Dermis microvascular lymphatic vessel endothelial cell (primary cell): ENCODE measurements at places on chromosomes 7 and 10.

- DNase-seq: no peak
Observed at GRCh38 chr10:9012312-9012711, 957.8 kb downstream of the GATA3 start.

DNA sequence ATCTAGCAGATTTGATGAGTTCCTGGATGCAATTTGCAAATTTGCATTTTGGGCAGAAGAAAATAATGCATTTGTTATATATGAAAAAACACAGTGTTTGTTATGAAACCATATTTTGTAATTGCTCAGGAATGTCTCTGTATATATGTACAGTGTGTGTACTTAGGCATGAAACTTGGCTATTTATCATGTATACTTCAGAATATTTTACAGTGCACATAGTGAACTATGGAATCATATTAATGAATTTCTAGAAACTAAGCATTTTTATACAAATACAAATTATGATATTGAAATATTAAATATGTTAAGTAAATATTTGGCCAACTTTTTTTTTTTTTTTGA, 107.5 kb downstream of the TWIST1 start:
- no peak for DNase-seq

GRCh38 chr10:56240471-56240870, 120.6 kb downstream of the ZWINT start:
- DNase-seq: no peak

DNA sequence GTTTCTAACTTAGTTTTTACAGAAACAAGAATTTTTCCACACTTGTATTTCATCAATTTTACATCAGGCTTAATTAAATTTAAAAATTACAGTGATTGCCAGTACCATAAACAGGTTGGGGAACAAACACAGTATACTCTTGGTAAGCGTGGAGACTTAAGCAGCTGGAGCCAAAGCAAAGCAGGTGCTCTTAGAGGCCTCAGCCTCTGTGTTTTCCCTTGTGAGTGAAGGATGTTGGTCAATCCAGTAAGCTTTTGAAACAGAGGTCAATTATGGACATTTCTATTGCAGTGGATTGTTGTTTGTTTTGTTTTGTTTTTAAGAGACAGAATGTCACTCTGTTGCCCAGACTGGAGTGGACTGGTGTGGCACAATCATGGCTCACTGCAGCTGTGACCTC, 100.6 kb upstream of the CELF2 start:
- no peak for DNase-seq

DNA sequence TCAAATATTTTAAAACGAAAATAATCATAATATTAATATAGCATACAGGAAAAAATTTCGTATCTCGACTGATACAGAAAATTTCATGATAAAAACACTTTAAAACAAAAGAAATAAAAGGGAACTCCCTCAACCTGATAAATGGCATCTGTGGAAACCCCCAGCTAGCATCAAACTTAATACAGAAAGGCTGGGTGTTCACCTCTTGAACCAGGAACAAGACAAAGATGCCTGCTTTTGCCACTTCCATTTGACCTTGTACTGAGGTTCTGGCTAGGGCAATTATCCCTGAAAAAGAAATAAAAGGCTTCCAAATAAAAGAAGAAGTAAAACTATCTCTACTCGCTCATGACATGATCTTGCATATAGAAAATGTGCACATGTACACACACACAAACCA, 2.5 kb upstream of the ALOX5 start:
- no peak for DNase-seq

GRCh38 chr7:11737723-11738122, 94.3 kb downstream of the THSD7A start:
- no peak for DNase-seq

GRCh38 chr7:38312821-38313220, 39.4 kb upstream of the TARP start:
- no peak for DNase-seq

- DNase-seq: no peak
Observed at GRCh38 chr7:9231630-9232121, 798.3 kb downstream of the NXPH1 start.

DNA sequence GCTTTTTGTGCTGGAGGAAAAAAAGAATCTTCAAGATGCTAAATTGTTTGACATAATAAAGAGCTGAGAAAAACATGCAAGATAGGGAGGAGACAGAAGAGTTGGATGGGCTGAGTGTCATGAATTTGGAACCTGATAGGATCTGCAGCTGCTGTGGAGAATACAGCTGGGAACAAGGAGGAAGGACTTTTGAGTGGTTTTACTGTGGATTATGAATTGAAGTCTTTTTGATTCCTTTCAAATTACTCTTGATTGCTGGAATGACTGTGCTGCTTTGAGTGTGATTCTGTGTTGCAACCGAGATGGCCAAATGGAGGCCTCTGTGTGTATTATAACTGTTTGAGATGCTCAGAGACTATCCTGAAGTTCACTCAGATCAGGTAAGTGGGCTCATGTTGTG, 4.0 kb downstream of the EFCAB10 start:
- DNase-seq: no peak

GRCh38 chr7:73623798-73624668, at the start of gene MLXIPL:
Gene MLXIPL, minus strand, starts transcription at chr7:73624522. Its CDS starts 30 bp downstream, at chr7:73624492.
- DNase-seq: peak; percentile 67

GRCh38 chr7:113801751-113802150, 117.1 kb downstream of the PPP1R3A start:
- DNase-seq: peak; percentile 61

GRCh38 chr7:107002126-107002525, 42.4 kb upstream of the PRKAR2B start:
- DNase-seq: no peak

DNA sequence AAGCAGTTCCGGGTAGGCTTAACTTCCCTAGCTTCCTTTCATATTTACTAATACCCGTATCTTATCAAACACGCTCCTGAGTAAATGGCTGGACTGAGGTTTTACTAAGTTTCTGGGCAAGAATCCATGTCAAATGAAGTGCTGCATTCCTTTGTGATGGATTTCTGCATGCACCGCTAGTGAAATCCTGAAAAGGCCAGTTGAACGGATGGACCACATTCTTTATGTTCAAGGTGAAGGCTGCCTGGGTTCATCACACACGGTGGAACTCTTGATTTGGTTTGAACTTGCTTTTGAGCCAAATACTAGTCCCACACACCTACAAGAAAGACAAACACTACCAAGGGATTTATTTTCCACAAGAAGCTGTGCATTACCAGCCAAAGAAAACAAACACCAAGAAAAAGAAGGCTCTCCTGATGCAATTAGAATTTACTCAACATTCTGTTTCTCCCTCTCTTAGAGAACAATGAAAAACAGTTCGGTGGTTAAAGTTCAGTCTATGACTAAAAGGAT, 255.0 kb upstream of the SEMA3C start:
- no peak for DNase-seq

DNA sequence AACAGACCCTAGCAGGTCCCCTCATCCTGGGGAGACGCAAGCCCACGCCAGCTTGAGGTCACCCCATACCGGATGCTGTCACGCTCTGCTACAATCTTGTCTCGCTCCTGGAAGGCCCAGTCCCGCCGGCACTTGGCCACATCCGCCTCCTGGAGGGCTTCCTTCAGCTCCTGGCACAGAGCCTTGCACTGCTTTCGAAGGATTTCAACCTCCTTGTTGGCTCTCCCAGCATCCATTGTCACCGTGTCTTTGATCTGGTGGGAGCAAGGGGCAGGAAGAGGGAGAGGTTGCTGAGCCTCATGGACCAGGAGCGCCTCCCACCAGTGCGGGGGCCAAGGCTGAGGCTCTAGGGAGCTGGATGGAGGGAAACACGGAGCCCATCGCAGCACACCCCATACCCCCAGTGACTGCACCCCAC, 90.9 kb downstream of the DLG5 start:
- DNase-seq: no peak

DNA sequence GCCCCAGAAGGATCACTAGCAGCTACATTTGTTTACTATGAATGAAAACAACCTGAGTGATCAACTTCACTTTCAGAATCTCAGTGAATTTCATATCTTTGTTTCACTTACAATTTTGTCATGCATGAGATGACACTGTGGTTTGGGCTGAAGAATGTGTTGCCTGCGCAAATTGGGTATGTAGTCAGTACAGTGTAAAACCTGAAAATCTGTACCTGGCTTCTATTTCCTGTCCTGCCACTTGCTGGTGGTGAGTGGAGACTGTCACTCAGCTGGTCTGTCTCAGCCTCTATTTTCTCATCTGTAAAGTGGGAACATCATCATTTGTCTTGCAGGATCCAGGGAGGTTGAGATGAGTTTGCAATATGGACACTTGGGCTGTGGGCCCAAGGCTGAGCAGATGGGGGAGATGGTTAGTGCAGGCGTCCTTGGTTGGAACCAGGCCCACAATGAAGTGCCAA, 118.0 kb downstream of the WDFY4 start:
- no peak for DNase-seq

DNA sequence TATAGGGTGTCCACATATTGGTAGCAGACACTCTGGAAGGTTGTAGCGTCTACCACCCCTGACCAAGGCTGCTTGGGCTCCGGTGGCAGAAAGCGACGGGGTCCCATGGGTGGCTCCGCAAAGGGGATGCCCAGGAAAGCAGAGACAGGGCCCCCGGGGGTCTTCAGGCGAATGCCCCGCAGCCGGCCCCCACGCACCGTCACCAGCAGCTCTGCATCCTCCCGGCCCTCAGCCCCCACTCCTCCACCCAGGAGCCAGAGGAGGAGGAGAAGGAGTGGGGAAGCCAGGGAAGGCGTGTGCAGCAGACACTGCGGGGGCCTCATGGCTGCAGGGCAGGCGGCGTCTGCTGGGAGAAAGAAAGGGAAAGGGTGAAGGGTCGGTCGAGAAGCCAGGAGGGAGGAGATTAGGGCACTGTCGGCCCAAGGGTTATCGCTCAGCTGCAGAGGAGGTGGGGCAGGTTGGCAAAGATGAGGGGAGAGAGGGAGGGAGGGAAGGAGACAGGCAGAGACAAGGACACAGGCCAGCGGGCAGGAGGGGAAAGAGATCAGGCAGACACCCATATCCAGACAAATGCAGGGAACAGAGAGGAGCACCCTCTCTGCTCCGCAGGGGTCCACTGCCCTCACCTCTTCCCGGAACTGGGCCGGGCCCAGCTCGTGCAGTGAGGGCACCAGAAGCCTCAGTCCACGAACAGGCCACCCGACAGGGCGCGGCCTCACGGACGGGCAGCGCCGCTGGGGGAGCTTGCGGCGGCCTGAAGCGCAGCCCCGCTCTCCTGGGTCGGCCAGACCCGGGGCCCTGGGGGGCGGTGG, 1.6 kb downstream of the ACHE start:
- no peak for DNase-seq

GRCh38 chr10:119491966-119492757, 50.4 kb downstream of the RGS10 start:
- no peak for DNase-seq

DNA sequence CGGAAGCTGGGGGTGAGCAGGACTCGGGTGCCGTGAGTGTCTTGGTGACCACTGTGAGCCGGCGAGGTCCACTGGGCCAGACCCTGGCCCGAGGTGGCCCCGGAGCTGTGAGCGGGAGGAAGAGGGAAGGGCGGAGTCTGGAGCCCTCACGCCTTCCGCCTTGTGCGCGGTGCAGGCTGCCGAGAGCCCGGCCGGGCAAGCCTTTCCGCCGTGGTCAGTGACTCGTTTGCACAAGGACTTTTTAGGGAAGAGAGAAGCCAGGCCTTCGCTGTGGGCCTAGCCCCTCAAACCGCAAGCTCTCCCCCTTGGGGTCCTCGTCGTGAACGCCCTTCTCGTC, 40.9 kb upstream of the ZNF32 start:
- DNase-seq: no peak

DNA sequence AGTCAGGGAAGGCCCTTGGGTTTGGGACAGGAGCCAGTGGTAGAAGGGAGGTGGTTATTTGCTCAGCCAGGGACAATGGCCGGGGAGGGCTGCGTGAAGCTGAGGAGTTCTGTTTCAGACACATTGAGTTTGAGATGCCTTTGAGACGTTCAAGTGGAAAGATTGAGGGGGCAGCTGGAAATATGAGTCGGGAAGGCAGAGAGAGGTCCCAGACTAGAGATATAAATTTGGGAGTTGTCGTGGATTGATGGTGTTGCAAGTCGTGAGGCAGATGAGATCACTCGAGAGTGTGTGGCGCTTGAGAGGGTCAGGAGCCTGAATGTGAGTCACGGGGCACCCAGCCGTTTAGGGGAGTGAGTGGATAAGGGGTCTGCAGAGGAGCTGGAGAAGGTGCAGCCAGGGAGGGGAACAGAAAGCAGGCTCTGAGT, 73.3 kb downstream of the ZMIZ1 start:
- DNase-seq: no peak

- DNase-seq: no peak
Observed at GRCh38 chr10:125980521-125981035, 84.2 kb downstream of the FANK1 start.

DNA sequence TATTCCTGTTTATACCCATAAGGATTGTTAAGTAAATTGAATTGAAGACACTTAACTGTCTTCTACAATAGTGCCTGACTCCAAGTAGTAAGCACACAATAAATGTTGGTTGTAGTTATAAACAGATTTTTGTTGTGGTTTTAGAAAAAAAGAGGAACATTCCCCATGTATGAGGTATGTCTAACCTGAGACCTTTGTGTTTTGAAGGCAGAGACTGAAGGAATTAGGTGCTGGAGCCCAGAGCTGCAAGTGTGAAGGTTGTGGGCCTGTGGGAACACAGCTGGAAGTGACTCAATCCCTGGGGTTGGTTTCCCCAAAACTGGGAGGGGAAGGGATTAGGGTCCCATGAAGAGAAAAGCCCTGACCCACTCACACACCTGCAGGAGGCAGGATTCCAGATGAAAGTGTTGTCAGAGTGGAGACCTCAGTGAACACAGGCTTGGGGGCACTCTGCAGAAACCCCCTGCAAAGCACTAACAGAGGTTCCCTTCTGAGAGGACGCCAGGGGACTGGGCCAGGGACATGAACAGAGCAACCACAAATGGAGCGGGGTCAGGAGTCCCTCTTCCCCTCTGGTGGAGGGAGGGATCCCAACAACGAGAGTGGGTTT, 265.1 kb upstream of the KLF14 start:
- DNase-seq: no peak

GRCh38 chr7:130909161-130909836, 175.3 kb upstream of the KLF14 start:
- no peak for DNase-seq

GRCh38 chr10:87670586-87670985, 10.9 kb downstream of the PAPSS2 start:
- no peak for DNase-seq

- peak; percentile 83 for DNase-seq
Observed at GRCh38 chr7:27151931-27152815, at the start of gene HOXA3. Gene HOXA3, minus strand, starts transcription at chr7:27152583. Its CDS starts 41,943 bp downstream, at chr7:27110640.

- no peak for DNase-seq
Observed at GRCh38 chr10:73648975-73649829, 6.6 kb downstream of the SYNPO2L start.

DNA sequence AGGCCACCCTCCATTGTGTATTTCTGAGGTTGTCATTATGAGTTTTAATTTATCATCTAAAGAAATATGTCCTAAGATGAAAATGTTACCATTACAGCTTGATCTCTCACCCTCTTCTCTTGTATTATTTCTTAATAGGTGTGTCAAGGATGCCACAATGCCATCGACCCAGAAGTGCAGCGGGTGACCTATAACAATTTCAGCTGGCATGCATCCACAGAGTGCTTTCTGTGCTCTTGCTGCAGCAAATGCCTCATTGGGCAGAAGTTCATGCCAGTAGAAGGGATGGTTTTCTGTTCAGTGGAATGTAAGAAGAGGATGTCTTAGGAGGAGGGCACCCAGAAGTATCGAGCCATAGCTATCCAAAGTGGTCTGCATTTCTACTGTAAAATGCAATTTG, 46.8 kb downstream of the TES start:
- DNase-seq: no peak
